ENCODE measurements at places on chromosomes 5 and 9. TPM values are rescaled to one million over a fixed set of nuclear protein-coding genes. Genes with fewer than 3 reads are reported as not detected.

DNA sequence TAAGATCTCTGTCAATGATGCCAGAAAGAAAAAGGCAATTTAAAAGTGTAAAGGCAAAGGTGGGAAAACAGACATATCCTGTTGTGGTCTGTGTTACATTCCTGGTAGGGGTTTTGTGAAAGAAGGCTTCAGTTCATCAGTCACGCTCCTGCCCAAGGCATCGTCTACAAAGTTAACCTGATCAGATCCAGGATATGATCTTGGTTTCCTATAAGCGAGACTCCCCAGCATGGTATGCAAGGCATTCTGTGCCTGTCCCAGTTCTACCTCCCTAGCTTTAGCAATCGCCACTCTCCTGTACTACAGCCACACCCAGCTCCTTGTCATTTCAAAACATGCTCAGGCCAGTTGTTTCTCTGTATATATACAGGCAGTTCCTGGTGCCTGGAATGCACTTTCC, 58.0 kb upstream of the PTPN3 start:
- H3K27ac ChIP-seq: no peak overlapping the region
- DNase-seq: no peak
- H3K36me3 ChIP-seq: no peaks in the 10 kb centered on the region
- H3K4me3 ChIP-seq: no peak overlapping the region
- peaks cover 8% of the 10 kb centered on the region for H3K27me3 ChIP-seq

DNA sequence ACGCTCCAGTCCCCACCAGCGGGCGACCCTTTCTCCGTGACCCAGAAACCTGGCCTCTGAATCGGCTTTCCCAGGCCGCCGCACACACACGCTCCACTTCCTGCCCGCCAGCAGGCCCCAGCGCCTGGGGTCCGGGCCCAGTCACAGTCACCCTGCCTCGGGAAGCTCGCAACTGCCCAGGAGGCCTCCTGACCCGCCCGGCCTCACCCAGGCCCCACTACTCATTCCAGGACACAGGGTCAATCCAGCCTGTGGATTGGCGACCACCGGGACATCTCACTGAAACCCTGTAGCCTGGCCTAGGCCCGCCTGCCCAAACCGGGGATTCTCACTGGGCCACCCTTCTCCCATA, 2.7 kb upstream of the IRX4 start:
- no peak for DNase-seq
- H3K36me3 ChIP-seq: no peaks in the 10 kb centered on the region
- H3K4me3 ChIP-seq: no peak overlapping the region
- H3K27me3 ChIP-seq: peaks cover 79% of the 10 kb centered on the region
- no peak overlapping the region for H3K27ac ChIP-seq

DNA sequence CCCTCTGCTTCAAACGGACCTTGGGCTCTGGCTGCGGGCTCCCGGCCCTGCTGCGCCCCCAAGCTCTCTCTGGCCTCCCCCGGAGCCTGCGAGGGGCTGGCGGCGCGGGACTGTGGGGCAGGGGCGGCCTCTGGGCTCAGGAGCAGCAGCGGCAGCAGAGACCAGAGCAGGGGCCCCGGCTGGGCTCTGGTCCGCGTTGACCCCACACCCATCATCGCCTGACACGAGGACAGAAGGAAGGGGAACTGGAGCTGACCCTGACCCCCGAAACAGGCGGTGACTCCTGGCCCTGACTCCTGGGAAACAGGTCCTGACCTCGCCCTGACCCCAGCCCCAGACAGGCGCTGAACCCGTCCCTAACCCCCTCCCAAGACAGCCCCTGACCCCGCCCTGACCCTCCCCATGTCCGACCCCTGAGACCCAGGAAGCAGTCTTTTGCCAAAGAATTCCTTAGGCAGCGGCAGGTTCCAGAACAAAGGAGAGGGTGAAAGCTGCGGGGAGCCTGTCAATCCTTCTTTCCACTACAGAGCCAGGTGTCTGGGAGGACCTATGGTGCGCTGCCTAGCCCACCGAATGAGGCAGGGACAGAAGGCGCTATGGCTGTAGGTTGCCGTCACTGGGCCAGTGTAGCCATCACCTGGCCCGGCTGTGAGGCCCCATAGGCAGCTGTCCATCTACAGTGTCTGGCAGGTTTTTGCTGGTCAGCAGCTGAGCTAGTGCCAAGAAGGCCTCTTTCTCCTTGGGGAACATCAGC, 74.7 kb upstream of the SPTLC1 start:
- no peaks in the 10 kb centered on the region for H3K27me3 ChIP-seq
- H3K4me3 ChIP-seq: no peak overlapping the region
- DNase-seq: no peak

- no peaks in the 10 kb centered on the region for H3K36me3 ChIP-seq
- no peak overlapping the region for H3K27ac ChIP-seq
- H3K4me3 ChIP-seq: no peak overlapping the region
- DNase-seq: peak; percentile 19
Observed at GRCh38 chr9:84404095-84404686, 63.6 kb upstream of the SLC28A3 start.

GRCh38 chr9:107375001-107375400, 91.9 kb downstream of the RAD23B start:
- H3K36me3 ChIP-seq: no peaks in the 10 kb centered on the region
- no peaks in the 10 kb centered on the region for H3K27me3 ChIP-seq
- no peak for DNase-seq
- H3K27ac ChIP-seq: no peak overlapping the region
- no peak overlapping the region for H3K4me3 ChIP-seq

GRCh38 chr9:35675732-35676392, 2.1 kb downstream of the CA9 start:
- no peaks in the 10 kb centered on the region for H3K36me3 ChIP-seq
- H3K4me1 ChIP-seq: peaks cover 15% of the 10 kb centered on the region
- DNase-seq: no peak
- no peak overlapping the region for H3K27ac ChIP-seq
- peaks cover 6% of the 10 kb centered on the region for H3K27me3 ChIP-seq

DNA sequence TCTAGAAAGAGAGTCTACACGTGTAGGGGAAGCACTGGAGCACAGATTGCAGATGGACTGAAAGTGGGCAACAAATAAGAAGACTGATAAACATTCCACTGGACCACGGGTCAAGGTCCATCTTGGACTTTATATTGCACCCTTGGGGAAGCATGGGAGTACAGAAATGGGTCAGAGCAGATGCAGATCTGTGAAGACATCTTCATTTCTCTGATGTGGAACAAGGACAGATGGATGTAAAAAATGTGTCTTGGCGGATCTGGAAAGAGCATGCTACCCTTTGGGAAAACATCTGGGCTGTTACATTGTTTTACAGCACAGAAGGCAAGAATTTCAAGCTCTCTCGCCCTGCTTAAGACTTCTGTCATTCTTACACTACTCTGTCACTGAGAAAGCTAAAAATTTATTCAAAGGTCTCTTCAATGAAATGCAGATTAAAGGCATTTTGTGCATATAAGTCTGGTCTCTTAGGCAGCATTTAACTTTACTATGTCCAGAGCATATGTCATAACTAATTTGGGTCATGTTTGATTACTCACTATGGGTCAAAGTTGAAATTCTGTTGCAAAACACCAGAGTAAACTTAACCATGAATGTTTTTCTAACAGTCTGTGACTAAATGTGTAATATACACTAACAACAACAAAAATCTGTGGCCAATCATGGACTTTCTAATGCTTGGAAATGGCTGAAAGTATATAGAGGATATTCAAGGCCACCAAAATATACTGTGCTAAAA, 756.4 kb upstream of the DMAC1 start:
- no peaks in the 10 kb centered on the region for H3K4me1 ChIP-seq
- H3K27ac ChIP-seq: no peak overlapping the region
- H3K27me3 ChIP-seq: no peaks in the 10 kb centered on the region
- H3K4me3 ChIP-seq: no peak overlapping the region
- no peak for DNase-seq

DNA sequence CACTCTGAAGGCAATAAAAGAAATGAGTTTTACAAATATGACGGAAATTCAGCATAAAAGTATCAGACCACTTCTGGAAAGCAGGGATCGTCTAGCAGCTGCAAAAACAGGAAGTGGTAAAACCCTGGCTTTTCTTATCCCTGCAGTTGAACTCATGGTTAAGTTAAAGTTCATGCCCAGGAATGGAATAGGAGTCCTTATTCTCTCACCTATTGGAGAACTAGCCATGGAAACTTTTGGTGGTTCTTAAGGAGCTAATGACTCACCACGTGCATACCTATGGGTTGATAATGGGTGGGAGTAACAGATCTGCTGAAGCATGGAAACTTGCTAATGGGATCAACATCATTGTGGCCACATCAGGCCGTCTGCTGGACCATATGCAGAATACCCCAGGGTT, 93.5 kb upstream of the RGMB start:
- H3K27ac ChIP-seq: no peak overlapping the region
- H3K27me3 ChIP-seq: no peaks in the 10 kb centered on the region
- no peak overlapping the region for H3K4me3 ChIP-seq
- no peak for DNase-seq
- no peaks in the 10 kb centered on the region for H3K4me1 ChIP-seq
- no peaks in the 10 kb centered on the region for H3K36me3 ChIP-seq

GRCh38 chr9:15499139-15499538, 11.6 kb downstream of the PSIP1 start:
- no peak overlapping the region for H3K27ac ChIP-seq
- H3K4me1 ChIP-seq: peaks cover 24% of the 10 kb centered on the region
- DNase-seq: no peak
- H3K27me3 ChIP-seq: no peaks in the 10 kb centered on the region
- H3K36me3 ChIP-seq: peaks cover 32% of the 10 kb centered on the region
- H3K4me3 ChIP-seq: no peak overlapping the region

- no peak overlapping the region for H3K4me3 ChIP-seq
- no peaks in the 10 kb centered on the region for H3K4me1 ChIP-seq
- H3K27ac ChIP-seq: no peak overlapping the region
- no peaks in the 10 kb centered on the region for H3K27me3 ChIP-seq
- DNase-seq: no peak
- no peaks in the 10 kb centered on the region for H3K36me3 ChIP-seq
Observed at GRCh38 chr5:171596391-171596878, 177.0 kb downstream of the FGF18 start.

- H3K4me1 ChIP-seq: no peaks in the 10 kb centered on the region
- H3K4me3 ChIP-seq: no peak overlapping the region
- H3K36me3 ChIP-seq: no peaks in the 10 kb centered on the region
- no peaks in the 10 kb centered on the region for H3K27me3 ChIP-seq
- no peak overlapping the region for H3K27ac ChIP-seq
Observed at GRCh38 chr9:110514897-110515296, 64.6 kb downstream of the SVEP1 start.

DNA sequence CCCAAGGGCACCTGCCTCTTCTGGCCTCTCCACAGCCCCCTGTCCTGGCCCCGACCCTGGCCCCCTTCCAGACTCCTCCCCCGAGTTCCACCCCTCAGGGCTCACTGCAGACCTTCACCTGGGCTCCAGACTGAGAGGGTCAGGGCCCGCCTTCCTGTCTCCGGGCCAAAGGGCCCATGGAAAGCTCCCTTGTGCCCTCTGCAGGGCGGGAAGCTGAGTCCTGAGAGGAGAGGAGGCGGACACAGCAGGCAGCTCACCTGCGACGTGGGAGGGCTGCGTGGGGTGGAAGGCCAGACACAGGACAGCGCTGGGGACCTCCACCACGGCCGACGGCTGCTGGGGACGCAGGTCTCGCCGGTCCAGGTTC, 20.6 kb downstream of the DYNC2I2 start:
- H3K27ac ChIP-seq: no peak overlapping the region
- H3K36me3 ChIP-seq: peaks cover 30% of the 10 kb centered on the region
- H3K27me3 ChIP-seq: no peaks in the 10 kb centered on the region
- H3K4me1 ChIP-seq: no peaks in the 10 kb centered on the region

- H3K4me1 ChIP-seq: peaks cover 35% of the 10 kb centered on the region
- no peaks in the 10 kb centered on the region for H3K27me3 ChIP-seq
- H3K4me3 ChIP-seq: peak within 1 kb of the TSS; percentile 45
- H3K27ac ChIP-seq: no peak within 1 kb of the TSS
- DNase-seq: no peak
- H3K36me3 ChIP-seq: no peaks in the 10 kb centered on the region
Observed at GRCh38 chr5:177473443-177474001, at the start of gene DBN1. Gene DBN1 (minus strand): TSS chr5:177473634. CDS start chr5:177473521, 113 bp downstream.

- no peak for DNase-seq
- no peak overlapping the region for H3K4me3 ChIP-seq
- no peaks in the 10 kb centered on the region for H3K4me1 ChIP-seq
- H3K27me3 ChIP-seq: no peaks in the 10 kb centered on the region
Observed at GRCh38 chr5:65846101-65846500, 80.3 kb upstream of the ERBIN start.

GRCh38 chr9:125767349-125767748, 20.2 kb downstream of the PBX3 start:
- no peaks in the 10 kb centered on the region for H3K4me1 ChIP-seq
- no peak for DNase-seq
- no peak overlapping the region for H3K4me3 ChIP-seq
- H3K27me3 ChIP-seq: no peaks in the 10 kb centered on the region
- no peak overlapping the region for H3K27ac ChIP-seq
- H3K36me3 ChIP-seq: no peaks in the 10 kb centered on the region

- no peak overlapping the region for H3K27ac ChIP-seq
- DNase-seq: no peak
- no peaks in the 10 kb centered on the region for H3K4me1 ChIP-seq
- H3K36me3 ChIP-seq: no peaks in the 10 kb centered on the region
Observed at GRCh38 chr5:13975246-13975645, 30.8 kb upstream of the DNAH5 start.

GRCh38 chr5:37836592-37837413, 3.0 kb downstream of the GDNF start:
- no peak for DNase-seq
- H3K4me3 ChIP-seq: no peak overlapping the region
- peaks cover 24% of the 10 kb centered on the region for H3K4me1 ChIP-seq
- no peaks in the 10 kb centered on the region for H3K36me3 ChIP-seq
- peaks cover 66% of the 10 kb centered on the region for H3K27me3 ChIP-seq

GRCh38 chr9:137679249-137679648, 60.4 kb downstream of the EHMT1 start:
- peaks cover 10% of the 10 kb centered on the region for H3K4me1 ChIP-seq
- no peaks in the 10 kb centered on the region for H3K27me3 ChIP-seq
- H3K27ac ChIP-seq: no peak overlapping the region
- peaks cover 12% of the 10 kb centered on the region for H3K36me3 ChIP-seq
- DNase-seq: no peak
- no peak overlapping the region for H3K4me3 ChIP-seq

GRCh38 chr5:112583166-112583565, 154.5 kb upstream of the APC start:
- DNase-seq: no peak
- no peak overlapping the region for H3K4me3 ChIP-seq
- H3K27ac ChIP-seq: no peak overlapping the region
- H3K36me3 ChIP-seq: no peaks in the 10 kb centered on the region

GRCh38 chr9:125183054-125183453, 6.5 kb downstream of the PPP6C start:
- H3K27me3 ChIP-seq: no peaks in the 10 kb centered on the region
- H3K4me1 ChIP-seq: peaks cover 31% of the 10 kb centered on the region
- no peak overlapping the region for H3K4me3 ChIP-seq
- peaks cover 3% of the 10 kb centered on the region for H3K36me3 ChIP-seq
- H3K27ac ChIP-seq: no peak overlapping the region

- H3K36me3 ChIP-seq: no peaks in the 10 kb centered on the region
- no peaks in the 10 kb centered on the region for H3K27me3 ChIP-seq
- no peaks in the 10 kb centered on the region for H3K4me1 ChIP-seq
- no peak overlapping the region for H3K4me3 ChIP-seq
Observed at GRCh38 chr5:106423109-106423897, 1247.4 kb downstream of the EFNA5 start.

Gene LCN15
- not detected for total RNA-seq

Gene BRIX1
- 29.7 TPM for total RNA-seq

Gene CDC20B
- not detected for total RNA-seq

Gene INSL4
- total RNA-seq: not detected

Gene RNF183
- 0.44 TPM for total RNA-seq

Gene ST8SIA4
- total RNA-seq: 19.5 TPM

Gene GABRB2
- not detected for total RNA-seq

Gene GABRA6
- not detected for total RNA-seq

Gene IL13
- not detected for total RNA-seq

Gene OCLN
- 5.5 TPM for total RNA-seq

Gene MZB1
- total RNA-seq: 0.63 TPM

Data from CD4-positive, alpha-beta T cell (primary cell).